ENCODE measurements at places on chromosomes 11 and 22. TPM values are rescaled to one million over a fixed set of nuclear protein-coding genes. Genes with fewer than 3 reads are reported as not detected.

- DNase-seq, result no peak
Measured at GRCh38 chr11:22715971-22716370, 49.6 kb downstream of the GAS2 start.

GRCh38 chr22:18012531-18012930, 11.8 kb downstream of the MICAL3 start:
- no peak for DNase-seq

- DNase-seq, result no peak
Measured at GRCh38 chr11:16799221-16799620, 60.8 kb downstream of the C11orf58 start.

The F2 gene
- total RNA-seq, result not detected

The KDM4D gene
- not detected for total RNA-seq

DNA sequence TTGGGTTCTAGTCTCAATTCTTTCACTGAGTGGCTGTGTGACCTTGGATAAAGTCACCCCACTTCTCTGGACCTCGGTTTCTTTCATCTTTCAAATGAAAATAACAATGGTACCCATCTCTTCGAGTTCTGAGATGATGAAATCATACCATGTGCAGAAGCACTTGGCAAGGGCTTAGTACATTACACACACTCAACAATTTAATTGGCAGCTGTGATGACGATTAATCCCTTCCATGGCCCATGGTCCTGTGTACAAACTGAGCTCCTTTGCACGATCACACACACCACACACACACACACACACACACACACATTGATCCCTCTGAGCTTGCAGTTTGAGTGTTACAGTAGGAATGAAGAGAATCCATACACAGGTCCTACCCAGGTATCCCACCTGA, 103.4 kb upstream of the ASPHD2 start:
- no peak for DNase-seq

GRCh38 chr22:19361501-19362103, 69.9 kb downstream of the HIRA start:
- DNase-seq, result no peak

DNA sequence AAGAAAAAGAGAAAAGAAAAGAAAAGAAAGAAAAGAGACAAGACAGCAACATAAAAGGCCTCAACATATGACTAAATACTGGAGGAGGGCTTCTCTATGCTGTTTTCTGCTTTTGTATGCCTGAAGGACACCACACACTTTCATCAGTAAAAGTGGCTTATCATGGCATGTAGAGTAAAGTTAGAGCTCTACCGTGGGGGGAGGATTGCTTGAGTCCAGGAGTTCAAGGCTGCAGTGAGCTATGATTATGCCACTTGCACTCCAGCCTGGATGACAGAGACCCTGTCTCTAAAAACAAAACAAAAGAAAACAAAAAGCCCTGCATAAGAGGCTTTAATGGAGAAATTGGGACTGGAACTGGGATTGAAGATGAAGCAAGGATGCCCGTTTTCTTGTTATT, 5.7 kb downstream of the PTS start:
- DNase-seq, result no peak

GRCh38 chr11:134642206-134642605, 230.2 kb upstream of the B3GAT1 start:
- DNase-seq, result peak; percentile 29

- DNase-seq, result peak; percentile 88
Measured at GRCh38 chr11:2377511-2378443, 667 bp downstream of the CD81 start.

The TUBA8 gene
- 0.81 TPM for total RNA-seq

GRCh38 chr11:67449116-67449844, 3.2 kb downstream of the GPR152 start:
- no peak for DNase-seq

The SHANK3 gene
- total RNA-seq, result 4.2 TPM

DNA sequence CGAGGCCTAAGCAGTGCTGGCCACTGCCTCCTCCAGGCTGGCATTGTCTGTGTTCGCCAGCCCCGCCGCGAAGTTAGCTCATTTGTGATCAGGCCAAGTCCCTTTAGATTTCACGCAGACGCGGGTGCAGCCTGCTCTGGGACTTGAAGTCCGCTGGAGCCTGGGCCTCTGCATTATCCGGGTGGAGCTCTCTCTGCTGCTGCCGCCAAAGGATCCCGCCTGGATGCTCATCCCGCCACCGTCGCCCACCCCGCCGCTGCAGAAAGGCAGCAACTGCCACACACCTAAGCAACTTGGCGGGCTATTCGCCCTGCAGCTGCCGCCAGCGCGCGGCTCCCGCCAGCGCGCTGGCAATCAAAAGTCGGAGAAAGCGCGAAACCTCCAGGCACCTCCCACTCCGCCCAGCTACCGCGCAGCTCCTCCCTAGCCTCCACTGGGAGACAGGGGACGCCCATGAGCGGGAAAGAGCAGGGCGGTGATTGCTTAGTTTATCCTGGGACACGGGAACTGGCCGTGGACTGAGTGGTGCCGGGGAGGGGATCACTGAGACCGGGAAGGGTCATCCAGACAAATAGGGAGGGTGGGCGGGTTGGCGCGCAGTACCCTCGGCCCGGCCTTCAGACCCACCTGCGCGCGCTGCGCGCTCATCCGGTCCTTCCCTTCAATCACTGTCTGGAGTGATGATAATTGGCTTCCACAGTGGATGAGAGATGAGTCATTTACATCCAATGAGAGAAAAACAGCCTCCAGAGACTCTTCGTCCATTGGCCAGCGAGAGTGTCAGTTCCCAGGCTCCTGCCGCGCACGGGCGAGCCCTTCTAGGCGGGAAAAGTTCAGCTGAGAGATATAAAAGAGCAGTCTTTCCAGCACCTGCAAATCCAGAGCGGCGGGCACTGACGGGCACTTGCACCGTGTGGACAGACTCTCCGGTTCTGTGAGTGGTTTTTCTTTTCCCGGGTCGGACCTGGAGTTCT, at the start of gene FAM111B:
Gene FAM111B (plus strand): TSS at position 875 of the 974 bp plus-strand sequence. CDS start 2,389 bp downstream, outside the sequence.
- DNase-seq, result peak; percentile 91

The TP53AIP1 gene
- total RNA-seq, result not detected

The GLB1L2 gene
- total RNA-seq, result 46.4 TPM

DNA sequence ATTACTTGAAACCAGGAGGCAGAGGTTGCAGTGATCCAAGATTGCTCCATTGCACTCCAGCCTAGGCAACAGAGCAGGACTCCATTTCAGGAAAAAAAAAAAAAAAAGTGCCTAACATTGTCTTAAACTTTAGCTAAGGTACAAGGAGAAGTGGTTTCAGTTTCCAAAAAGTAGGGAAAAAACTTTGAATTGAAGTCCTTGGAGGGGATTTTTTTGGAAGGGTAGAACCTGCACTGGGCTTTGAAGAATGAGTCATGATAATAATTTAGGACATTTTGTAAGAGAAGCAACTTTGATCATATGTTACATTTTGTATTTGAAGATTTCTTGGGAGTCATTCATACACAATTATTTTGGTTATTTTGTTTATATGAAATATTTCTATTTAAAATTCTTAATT, 31.8 kb upstream of the HIPK3 start:
- no peak for DNase-seq

The FGF3 gene
- total RNA-seq, result not detected

DNA sequence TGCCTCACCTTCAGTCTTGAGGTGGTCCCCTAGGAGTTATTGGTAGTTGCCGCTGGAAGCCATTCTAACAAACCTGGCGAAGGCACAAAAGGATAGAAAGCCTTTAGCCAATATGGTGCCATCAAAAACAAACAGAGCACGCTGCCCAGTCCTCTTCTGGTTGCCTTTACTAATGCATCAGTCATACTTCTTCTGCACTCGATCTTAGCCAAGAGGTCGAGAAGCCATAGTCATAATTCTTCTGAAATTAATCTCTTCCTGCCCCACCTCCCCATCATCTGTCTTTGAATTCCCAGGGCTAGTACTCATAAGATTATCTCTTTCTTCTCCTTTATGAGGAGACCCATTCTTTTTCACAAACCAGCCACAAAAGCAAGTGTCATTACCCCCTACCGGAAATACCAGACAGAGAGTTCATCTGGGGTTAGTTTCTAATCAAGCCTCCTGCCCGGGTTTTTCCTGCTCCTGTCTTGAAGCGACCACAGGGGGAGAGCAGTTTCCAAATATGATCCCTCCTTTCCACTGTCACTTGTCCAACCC, 21.4 kb upstream of the EHF start:
- DNase-seq, result no peak

DNA sequence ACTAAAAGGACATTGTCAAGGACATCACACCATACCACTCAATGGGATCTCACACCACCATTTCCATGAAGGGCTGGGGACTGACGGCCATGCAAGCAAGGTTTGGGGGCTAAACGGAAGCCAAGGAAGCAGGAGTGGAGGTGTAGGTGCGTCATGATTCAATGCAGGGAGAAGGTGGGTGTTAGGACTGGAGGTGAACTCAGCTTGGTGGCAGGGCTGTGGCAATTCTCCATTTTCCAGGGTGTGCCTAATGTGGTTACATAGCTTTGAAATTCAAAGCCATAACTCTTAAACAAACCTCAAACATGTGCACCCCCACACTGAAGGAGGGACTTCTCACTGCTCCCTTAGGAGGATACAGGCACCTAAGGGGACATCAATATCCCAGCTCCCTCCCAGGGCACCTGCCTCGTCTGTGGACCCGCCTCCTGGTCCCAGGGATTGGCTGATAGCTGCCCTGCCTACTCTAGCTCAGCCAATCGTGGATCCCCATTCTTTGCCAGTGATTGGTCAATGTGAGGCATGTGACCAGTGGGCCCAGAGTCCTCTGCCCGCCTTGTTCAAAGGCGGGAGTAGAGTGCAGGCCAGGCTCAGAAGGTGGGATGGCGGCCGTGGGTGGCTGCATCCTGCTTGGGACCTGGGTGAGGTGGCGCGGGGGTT, 64.6 kb downstream of the CTTN start:
- DNase-seq, result no peak

GRCh38 chr11:110249066-110249465, 47.3 kb downstream of the RDX start:
- no peak for DNase-seq

The LPXN gene
- total RNA-seq, result 7.9 TPM

DNA sequence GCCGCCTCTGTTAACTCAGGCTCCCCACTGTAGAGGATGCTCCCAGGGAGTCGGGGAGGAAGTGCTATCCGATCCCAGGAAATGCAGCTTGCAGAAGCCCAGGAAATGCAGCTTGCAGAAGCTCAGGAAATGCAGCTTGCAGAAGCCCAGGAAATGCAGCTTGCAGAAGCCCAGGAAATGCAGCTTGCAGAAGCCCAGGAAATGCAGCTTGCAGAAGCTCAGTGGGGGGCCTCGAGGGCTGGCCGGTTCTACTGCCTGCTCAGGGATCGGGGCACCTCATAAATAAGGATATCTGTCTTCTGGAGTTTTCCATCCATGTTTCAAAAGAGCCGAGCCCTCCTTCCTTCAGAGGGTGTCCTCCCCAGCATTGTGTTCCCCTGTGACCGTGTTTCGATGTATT, 25.1 kb upstream of the SMIM38 start:
- no peak for DNase-seq

The MOV10L1 gene
- 5.6 TPM for total RNA-seq

- DNase-seq, result no peak
Measured at GRCh38 chr11:115990004-115990447, 485.8 kb upstream of the CADM1 start.

The LUZP2 gene
- 0.83 TPM for total RNA-seq

GRCh38 chr11:13868710-13869397, 93.7 kb upstream of the SPON1 start:
- no peak for DNase-seq

DNA sequence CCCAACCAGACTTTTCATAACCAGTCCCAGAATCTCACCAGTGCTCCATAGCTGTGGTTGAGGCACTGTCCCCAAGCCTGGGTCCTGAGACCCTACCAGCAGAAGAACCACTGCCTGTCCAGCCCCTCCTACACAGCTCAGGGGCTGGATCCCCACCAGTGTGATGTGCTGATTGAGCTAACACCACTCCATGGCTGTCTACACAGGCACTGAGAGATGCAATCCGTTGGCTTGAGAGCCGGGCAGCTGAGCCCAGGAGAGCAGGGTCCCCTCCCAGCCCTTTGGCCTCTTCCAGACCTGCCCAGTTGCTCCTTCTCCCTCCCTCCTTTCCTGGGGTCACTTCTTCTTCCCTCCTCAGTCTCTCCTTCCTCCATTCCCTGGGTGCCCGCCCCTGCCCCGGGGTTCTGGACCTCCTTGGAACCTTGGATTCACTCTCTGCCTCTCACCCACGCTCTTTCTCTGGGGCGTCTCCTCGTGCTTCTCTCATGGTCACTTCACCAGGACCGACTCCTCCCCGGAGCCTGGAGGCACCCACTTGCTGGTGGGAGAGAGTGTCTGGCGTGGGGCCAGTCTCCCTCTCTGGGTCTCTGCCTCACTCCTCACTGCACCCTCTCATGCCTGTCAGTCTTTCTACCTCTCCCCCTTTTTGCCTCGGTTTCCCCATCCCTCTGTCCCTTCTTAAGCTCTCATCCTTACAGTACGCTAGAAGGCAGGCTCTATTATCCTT, 706 bp upstream of the SCYL1 start:
- DNase-seq, result peak; percentile 86

DNA sequence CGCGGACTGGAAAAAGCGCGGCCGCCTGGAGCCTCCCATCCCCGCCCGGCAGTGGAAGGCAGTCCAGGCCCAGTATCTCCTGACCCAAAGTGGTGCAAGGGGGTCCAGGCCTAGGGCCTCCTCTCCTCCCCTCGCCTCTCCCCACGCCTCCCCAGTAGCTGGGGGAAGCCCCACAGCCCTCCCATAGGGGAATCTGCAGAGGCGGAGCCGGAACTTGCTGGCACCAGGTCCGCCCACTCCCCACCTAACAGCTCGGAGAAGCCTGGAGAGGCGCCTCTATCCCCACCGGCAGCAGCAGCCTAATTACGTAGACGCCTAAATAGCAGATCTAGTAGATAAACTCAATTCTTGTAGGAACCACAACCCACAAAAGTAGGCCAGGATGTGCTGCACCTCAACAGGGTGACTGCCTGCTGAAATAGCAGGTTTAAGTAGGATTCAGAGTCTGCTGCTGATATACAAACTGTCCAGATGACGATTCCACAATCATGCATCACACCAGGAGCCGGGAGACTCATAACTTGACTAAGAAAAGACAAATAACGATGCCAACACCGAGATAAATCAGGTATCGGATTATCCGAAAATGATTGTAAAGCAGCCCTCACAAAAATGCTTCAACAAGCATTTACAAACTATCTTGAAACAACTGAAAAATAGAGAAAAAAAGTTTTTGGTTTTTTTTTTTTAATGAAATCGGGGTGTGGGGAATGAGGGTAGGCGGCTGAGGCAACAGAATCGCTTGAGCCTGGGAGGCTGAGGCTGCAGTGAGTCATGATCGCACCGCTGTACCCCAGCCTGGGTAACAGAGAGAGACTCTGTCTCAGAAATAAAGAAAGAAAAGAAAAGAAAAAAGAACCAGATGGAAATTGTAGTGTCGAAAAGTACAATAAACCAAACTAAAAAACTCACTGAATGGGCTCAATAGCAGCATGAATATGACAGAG, 11.4 kb upstream of the BRD1 start:
- DNase-seq, result no peak

DNA sequence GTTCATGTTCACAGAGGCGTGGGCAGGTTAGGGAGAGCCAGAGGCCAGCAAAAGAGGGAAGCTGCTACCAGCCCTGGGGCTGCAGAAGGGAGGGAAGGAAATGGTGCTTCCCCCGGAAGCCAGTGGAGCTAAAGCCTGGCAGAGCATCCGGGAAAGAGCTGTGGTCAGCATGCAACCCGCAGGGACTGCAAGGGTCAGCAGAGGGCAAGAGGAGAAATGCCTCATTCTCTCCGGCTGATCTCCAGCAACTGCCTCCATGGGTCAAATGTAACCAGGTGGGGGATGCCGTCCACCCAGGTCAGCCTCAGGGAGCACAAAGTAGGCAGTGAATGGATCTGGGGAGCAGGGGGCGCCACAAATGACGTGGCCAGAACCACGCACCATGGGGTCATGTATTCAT, 36.9 kb upstream of the PRR5 start:
- peak; percentile 80 for DNase-seq

- no peak for DNase-seq
Measured at GRCh38 chr11:29481738-29482137, 535.1 kb downstream of the KCNA4 start.
